ENCODE measurements at places on chromosomes 12 and 14.

- DNase-seq, result no peak
Observed at GRCh38 chr12:49584591-49584990, 16.6 kb upstream of the MCRS1 start.

- DNase-seq, result no peak
Observed at GRCh38 chr14:102902523-102903247, 19.8 kb upstream of the AMN start.

GRCh38 chr14:68528040-68528687 is 264.7 kb downstream of the ZFP36L1 start:
- DNase-seq, result no peak

- no peak for DNase-seq
Observed at GRCh38 chr12:56391721-56392120, 29.1 kb upstream of the APOF start.

DNA sequence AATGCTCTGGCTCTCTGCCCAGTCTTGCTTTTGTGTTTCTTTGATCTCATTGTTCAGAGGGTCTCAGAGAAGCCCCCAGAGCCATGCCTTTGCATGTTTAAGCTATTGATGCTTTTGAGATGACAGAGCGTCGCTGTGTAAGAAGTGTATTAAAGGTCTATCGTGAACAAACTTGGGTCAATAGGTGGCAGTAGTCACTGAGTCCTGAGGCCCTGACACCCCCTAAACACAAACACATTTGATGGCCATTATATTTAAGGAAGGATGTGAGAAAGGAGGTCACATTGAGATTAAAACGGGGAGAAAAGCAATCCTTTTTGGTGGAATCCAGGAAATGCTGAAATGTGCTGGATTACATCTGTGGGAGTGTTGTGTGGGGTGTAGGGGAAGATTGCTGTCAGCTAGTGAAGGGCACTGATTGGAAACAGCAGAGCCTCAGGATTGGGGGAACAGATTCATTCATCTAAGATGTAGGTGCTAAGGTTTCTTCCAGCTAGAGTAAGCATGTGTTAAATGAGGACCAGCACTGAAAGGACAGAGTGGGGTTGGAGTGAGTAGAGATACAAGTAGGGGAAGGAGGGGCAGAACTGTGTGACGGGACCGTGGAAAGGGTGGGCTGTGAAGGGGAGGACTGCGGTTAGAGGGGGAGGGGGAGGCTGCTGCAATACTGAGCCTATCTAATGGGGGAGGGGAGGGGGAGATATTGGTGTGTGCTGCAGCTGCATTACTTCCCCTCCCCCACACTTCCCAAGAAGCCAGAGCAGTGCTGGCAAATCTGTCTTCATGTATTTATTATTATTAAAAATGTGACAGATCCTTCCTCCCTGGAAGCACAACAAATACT is 12.7 kb downstream of the NGDN start:
- DNase-seq, result no peak
